ENCODE measurements at places on chromosomes 16 and 17.
A peak's percentile ranks its signal among the peaks of the same experiment; 100 is the strongest.

DNA sequence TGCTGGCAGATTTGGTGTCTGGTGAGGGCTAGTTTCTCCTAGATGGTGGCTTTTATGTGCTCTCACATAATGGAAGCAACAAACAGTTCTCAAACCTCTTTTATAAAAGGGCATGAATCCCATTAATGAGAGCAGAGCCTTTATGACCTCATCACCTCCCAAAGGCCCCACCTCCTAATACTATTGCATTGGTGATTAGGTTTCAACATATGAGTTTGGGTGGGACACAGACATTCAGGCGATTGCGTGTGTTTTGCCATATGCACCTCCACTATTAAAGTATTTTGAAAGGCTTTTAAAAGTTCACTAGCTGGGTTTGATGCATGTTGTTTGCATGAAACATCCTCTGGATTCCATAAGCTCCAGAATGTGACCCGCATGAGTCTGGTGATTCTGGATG is 24.4 kb upstream of the DNAJA2 start:
- no peak for DNase-seq

DNA sequence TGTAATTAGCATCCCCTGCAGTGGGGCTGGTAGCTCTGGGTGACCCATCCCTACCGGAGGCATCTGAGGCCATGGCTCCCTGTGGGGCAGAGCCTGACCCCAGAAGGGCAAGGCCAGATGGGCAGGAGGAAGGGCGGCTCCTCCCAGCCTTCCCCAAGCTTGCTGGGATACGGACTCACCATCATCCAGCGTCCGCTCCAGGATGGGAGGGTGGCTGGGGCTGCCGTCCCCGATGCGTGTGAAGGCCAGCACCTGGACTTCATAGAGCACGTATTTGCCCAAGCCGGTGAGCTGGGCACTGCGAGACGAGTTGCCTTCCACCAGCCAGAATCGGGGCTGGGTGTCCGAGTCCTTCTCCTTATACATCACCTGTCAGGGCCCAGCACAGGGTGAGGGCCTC is 81.6 kb upstream of the CDC42EP4 start:
- DNase-seq: no peak

GRCh38 chr17:80485846-80486245 is 9.4 kb upstream of the NPTX1 start:
- no peak for DNase-seq

GRCh38 chr17:78819402-78819801 is 21.2 kb downstream of the USP36 start:
- no peak for DNase-seq

DNA sequence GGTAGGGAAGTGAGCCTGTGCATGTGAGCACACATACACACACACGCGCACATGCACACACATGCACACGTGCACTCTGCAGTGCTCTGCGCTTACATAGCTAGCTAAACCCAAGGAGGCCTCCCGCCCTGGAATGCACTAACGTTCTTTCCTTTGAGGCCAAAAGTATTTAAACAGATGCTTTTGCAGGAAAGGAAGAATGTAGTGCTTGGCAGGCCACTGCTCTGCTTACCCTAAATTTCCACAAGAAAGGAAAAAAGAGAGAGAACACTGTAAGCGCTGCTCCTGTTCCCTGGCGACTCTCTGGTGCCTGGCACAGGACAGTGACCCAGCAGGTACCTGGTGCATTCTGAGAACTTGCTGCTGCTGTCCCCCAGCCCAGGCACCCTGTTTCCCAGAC is 31.3 kb upstream of the MRPS23 start:
- no peak for DNase-seq

DNA sequence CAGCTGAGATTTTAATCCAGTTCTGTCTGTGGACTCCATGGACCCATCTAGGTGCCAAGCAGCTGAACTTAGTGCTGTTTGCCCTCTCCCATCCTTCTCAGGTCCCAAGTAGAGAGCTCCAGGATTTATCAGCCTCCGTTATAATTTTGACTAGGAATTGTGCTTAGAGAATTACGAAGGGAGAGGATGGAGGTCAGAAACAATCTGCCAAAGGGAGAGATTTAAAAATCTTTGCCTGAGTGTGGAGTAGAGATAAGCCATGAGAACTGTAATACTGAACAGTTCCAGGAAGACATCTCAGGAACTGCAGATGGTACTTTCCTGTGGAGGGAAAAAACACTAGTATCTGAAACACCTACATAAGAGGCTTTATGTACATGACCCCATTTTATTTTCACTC is 27.0 kb downstream of the CEP95 start:
- no peak for DNase-seq

DNA sequence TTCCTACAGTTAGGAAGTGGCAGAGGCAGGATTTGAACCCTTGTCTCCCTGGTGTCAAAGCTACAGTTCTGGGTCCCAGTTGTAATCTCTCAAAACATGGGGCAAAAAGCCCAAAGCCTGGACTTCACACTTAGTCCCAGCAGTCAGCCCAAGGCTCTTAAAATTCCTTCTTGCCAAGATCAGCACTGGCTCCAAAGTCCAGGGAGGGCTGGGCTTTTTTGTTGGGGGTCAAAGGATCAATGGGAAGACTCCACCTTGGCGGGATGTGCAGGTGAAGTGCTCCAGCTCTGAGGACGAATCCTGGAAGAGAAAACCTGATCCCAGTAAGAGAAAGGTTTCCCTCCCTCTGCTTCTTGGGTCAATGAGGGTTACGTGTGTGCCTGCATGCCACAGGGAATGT is 195.5 kb downstream of the HAPSTR1 start:
- DNase-seq: no peak

DNA sequence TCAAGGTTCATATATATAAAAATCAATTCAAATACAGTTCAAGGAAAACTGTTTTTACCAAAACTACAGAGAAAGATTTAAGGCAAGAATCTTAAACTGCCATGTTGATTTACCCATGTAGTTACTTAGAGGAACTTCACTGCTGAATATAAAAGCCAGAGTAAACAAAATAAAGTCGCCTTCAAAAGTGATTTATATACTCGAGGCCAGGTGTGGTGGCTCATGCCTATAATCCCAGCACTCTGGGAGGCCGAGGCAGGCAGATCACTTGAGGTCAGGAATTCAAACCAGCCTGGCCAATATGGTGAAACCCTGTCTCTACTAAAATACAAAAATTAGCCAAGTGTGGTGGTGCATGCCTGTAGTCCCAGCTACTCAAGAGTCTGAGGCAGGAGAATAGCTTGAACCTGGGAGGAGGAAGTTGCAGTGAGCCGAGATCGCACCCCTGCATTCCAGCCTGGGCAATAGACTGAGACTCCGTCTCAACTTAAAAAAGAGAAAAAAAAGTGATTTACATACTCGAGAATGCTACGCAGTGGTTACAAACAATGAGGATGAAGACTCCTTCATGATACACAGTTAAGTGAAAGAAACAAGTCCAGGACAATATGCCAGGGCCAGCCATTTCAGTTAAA is 54.1 kb upstream of the CNEP1R1 start:
- DNase-seq: no peak

- DNase-seq: peak; percentile 91
These were observed 8.9 kb downstream of the UBTF start for GRCh38 chr17:44210342-44211192.

- no peak for DNase-seq
These were observed 76.1 kb upstream of the IRX3 start for GRCh38 chr16:54362591-54363206.

DNA sequence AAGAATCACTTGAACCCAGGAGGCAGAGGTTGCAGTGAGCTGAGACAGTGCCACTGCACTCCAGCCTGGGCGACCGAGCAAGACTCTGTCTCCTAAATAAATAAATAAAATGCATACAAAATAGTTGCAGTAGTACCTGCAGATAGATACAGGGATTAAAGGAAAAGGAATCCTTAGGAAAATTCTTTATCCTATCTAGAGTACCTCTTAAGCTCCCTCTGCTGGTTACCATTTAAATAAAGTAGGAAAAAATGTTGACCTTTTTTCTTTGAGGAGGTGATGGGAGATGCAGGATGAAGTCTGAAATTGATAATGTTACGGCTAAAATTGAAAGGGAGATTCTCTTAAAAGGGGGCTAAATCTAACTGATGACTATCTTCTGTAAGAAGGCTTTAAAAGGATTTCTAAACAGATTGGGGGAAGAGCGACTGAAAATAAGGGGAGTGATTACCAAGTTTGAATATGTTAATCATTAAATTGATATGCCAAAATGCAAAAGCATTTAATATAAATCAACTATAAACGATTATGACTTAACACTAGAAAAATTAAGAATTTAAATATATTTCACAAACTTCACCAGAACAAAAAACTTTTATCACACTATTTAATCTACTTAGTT is 29.4 kb downstream of the C16orf87 start:
- DNase-seq: no peak

- DNase-seq: no peak
These were observed 154.1 kb upstream of the RPL38 start for GRCh38 chr17:74049167-74049966.
